Left ventricle myocardium inferior (tissue), 1 donor: ENCODE measurements at places on chromosomes 16 and 17.

- DNase-seq = no peak
Observed at GRCh38 chr17:17064322-17064721, 22.1 kb downstream of the MPRIP start.

DNA sequence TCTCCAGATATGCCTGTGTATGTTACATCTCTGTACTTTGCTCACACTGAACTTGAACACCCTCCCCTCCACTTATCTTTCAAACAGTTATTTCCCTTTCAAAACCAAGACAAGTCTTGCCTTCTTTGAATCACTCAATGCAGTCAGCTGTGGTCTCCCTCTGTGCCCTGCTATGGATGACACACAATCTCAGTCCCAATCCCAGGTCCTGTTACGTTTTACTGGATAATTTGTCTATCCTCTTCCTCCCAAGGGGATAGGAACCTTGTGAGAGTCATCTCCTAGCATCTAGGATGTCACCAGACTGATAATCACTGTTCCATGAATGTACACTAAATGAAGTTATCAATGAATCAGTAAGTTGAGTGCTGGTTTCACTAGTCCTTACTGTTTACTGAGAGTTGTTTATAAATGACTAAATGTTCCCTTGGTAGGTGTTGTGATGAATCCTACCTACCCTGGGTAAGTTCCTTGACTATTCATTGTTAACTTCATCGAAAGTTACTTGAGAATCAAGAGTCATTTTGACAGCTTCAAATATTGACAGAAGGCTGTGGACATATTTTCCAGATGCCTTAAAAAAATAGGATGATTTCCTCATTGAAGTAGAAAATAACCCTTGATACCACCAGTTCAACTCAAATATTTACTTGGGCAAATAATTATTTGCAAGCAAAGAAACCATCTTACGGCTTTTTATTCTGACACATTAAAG lies 244.9 kb downstream of the PRKCA start:
- DNase-seq = no peak

- no peak for DNase-seq
Observed at GRCh38 chr17:50239937-50240336, 34.3 kb upstream of the TMEM92 start.

DNA sequence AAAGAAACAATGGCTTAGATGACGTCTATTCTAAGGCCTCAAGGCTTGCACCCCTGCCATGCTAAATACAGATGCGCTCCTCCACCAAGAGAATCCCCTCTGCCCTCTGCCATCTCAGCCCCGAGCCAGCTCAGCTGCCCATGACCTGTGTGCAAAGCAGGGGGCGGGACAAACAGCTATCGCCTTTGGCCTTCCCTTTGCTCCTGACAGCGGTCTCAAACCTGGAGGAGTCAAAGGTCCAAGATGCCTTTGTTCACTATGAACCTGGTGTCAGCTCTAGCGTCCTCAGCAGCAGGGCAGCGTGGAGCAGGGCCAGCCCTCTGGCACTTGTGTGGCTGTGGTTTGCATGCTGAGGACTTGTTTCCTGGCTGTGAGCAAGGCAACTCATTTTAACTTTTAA lies 12.3 kb downstream of the SLX4 start:
- no peak for DNase-seq

GRCh38 chr17:38352245-38353085 lies 821 bp downstream of the SOCS7 start:
- DNase-seq = peak; percentile 26

- DNase-seq = no peak
Observed at GRCh38 chr17:6255322-6255721, 179.6 kb downstream of the AIPL1 start.
